GM06990 (cell line): ENCODE measurements at places on chromosomes 4 and X.
A peak's percentile ranks its signal among the peaks of the same experiment; 100 is the strongest.

GRCh38 chrX:119757979-119758730, at the start of gene SOWAHD:
Gene SOWAHD, plus strand, starts transcription at chrX:119758588. Its CDS starts 80 bp downstream, at chrX:119758668.
- peak; percentile 56 for DNase-seq

- no peak for DNase-seq
These were observed 973.0 kb upstream of the SLIT2 start for GRCh38 chr4:19278665-19279064.

DNA sequence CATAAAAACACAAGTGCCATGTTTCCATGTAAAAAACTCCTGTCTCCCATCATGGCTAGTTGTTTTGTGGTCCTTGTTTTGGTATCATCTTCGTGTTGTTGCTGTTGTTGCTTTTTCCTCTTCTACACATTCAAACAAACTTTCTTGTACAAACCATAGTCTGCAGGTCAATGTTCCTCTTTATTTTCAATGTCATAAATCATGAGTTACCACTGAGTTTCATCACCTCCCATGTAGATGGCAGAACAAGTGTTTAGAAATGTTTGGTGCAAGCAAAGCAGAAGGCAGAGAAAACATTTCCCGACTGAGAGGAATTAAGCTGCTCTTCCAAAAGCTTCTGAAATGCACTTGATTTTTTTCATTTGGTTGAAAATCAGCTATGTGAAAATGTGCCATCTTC, 166.0 kb downstream of the ANTXR2 start:
- no peak for DNase-seq

GRCh38 chrX:15336023-15336413, 695 bp upstream of the PIGA start:
- no peak for DNase-seq

- DNase-seq: no peak
These were observed 217.8 kb upstream of the HCCS start for GRCh38 chrX:10893366-10893765.

DNA sequence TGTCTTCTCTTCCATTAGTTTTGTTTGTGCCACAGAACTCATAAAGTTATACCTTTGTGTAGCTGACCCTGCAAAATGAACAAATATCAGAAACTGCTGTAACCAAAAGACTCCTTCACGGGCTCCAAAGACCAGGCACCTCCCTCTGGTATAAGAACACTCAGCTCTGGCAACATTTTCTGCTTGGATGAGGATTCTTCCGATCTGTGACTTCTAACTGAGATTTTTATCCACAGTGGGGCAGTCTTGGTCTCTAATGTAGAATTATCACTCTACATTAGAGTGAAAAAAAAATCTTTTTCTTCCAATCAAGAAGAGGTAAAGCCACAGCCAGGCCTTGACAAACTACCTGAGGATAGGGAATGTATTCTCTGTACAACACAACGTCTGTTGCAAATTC, 38.5 kb upstream of the PRSS48 start:
- DNase-seq: no peak

GRCh38 chr4:184215709-184216328, 1.9 kb downstream of the ENPP6 start:
- DNase-seq: no peak

DNA sequence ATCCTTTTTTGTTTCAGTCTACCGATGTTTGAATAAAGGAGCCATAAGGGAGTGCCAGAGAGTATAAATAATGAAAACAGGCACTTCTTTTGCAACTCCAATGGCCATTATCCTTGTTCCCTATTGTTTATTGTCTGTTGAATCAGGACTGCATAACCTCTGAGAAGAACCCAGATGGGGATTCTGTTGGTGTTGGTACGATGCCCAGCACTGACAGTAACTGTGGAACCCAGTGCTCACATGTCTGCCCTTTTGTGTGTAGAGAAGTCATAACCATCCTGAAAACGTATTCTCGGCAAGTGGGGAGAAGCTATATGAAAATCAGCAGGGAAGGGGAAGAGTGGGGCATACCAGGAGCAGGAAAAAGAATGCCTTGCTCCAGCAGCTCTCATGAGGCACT, 195.1 kb upstream of the EDNRA start:
- no peak for DNase-seq

GRCh38 chr4:25908491-25908901, 5.5 kb upstream of the SMIM20 start:
- DNase-seq: no peak

GRCh38 chrX:129759576-129760061, 20.1 kb upstream of the SASH3 start:
- no peak for DNase-seq

- DNase-seq: no peak
These were observed 20.3 kb downstream of the P2RY8 start for GRCh38 chrX:1516596-1517104.

DNA sequence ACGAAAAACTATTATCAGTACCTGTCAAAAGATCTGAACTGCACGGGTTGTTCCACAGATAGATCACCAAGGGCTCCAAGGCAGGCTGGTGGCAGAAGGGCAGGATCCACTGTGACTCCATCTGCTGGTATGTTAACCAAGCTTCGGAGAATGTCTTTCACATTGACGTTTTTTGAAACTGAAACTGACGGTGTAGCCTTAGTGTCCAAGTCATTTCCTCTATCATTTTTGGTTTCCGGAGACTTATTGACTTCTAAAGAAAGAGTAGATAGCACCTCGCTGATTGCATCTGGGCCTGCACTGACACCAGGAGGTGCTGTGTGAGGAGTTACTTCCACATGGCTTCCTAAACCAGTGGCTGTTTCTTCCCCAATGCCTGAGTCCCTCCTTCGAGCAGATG, 186.9 kb downstream of the LRBA start:
- peak; percentile 74 for DNase-seq

GRCh38 chr4:110058677-110059076, 139.7 kb downstream of the ELOVL6 start:
- no peak for DNase-seq

GRCh38 chr4:152063621-152064240, 302.9 kb upstream of the GATB start:
- no peak for DNase-seq

- DNase-seq: no peak
These were observed 18.6 kb upstream of the ARSJ start for GRCh38 chr4:113998079-113998478.

DNA sequence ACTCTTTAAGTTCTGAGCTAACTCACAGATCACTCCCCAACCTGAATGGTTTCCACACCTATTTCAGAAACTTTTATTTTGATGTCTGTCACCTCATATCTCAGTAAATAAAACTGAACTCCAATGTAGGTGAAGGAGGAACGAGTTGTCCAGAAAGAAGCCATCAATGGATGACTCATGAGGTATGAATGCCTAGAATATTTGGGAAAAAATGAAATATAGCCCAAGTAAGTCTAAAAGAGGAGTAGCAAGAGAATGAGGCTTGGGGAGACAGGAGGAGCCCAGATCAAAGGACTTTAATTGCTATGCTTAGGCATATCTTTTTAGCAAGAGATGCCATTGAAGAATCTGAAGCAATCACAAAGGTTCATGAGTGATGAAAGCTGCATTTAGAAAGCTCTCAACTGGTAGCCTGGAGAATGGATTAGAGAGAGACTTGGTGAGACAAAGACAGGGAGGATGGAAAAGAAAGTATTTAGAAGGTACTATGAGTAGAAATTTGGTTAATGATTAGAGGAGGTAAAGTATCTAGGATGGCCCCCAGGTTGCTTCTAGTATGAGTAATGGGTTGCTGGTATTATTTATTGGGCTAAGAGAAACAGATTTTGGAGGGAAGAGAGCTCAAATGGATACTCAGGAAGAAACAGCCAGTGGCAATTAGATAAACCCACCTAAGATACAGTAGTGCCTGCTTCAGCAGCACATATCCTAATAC, 39.4 kb downstream of the NOCT start:
- no peak for DNase-seq

- DNase-seq: no peak
These were observed 930.7 kb upstream of the PCDH10 start for GRCh38 chr4:132218406-132218805.

DNA sequence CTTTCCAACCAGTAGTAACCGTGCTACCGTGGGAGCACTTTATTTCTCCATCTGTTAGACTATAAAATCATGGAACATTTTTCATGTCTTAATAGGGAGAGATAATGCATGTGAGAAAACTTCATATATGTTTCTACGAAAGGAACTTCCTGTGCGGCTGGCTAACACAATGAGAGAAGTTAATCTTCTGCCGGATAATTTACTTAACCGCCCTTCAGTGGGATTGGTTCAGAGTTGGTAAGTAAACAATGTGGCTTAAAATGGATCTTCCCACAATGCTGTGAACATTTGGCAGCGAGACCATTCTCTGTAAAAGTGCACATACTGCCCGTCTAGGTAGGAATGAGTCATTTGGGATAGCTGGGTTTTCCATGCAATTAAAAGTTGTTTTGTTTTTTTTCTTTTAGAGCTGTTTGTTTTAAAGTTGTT, 29.6 kb downstream of the PDK3 start:
- DNase-seq: no peak

DNA sequence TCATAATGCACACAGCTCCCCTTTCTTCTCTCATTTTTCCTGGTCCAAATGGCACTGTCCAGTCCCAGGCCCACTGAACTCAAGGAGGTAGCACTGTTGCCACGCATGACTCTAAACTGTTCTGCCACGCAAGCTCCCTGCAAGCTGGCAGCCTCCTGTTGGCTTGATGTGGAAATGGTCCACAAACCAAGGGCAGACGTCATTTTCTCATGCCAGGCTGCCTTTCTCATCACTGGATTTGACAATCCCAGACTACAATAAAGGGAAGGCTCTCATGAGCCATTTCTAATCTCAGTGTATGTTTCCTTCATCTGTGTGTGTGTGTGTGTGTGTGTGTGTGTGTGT, 22.4 kb downstream of the OTOP1 start:
- DNase-seq: no peak

GRCh38 chr4:122508083-122508482, 51.6 kb upstream of the IL2 start:
- no peak for DNase-seq

- no peak for DNase-seq
These were observed 732 bp upstream of the ADRA2C start for GRCh38 chr4:3765271-3766035.

GRCh38 chrX:12269484-12269883, 131.2 kb downstream of the FRMPD4 start:
- no peak for DNase-seq

DNA sequence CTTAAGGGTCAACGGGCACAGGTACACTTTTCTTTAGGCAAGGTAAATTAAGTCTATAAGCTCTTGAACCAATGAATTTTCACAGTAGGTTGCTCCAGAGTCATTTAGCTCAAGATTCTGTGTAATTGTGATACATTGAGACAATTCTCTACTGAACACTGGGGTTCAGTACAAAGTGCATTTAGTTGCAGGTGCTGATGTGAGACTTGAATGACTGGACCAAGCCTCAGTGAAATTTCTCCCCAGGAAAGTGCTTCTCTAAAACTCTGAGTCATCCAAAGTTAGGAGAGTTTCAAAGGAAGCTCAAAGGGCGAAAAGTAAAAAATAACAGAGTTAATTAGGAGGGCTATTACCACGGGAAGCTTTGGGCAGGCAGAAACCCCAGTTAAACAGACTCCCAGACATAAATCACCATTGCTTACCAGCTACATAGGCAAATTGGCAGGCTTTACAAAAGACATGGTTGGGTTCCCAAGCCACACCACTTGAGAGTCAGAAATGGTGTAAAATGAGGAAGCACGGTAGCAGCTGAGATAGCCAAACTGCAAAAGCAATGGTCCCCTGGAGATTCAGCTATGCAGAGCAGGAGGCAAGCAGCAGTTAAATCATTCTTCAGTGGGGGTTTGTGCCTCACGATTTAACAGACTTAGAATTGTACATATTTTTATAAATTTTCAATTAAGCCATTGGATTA, 202.6 kb downstream of the PCDH19 start:
- DNase-seq: peak; percentile 8

DNA sequence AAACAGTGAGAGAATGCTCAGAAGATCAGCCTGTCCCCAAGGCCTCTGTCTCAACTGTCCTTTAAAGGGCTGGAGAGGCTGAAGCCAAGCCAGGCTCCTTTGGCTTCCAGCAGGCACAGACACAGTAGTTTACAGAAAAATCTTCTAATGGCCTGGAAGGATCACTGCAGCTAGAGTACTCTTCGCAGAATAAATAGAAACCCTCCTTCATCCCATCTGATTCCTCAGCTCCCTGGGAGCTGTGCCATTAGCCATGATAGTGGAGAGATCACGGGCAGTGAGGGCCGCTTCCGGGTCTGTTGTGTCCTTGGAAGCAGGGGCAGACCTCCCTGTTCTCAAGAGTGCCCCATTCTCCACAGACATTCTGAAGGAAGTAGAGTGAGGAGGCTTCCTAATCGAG, 63.1 kb downstream of the CCNI start:
- DNase-seq: no peak

GRCh38 chr4:41077628-41078027, 136.7 kb downstream of the APBB2 start:
- DNase-seq: no peak

DNA sequence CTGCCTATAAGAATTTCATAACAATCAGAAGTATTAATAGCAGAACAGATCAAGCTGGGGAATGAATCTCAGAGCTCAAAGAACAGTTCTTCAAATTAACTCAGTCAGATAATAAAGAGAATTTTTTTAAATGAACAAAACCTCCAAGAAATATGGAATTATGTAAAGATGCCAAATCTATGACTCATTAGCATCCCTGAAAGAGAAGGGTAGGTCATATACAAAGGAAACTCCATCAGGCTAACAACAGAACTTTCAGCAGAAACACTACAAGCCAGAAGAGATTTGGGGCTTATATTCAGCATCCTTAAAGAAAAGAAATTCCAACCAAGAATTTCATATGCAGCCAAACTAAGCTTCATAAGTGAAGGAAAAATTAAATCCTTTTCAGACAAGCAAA, 28.6 kb downstream of the CBR4 start:
- no peak for DNase-seq

DNA sequence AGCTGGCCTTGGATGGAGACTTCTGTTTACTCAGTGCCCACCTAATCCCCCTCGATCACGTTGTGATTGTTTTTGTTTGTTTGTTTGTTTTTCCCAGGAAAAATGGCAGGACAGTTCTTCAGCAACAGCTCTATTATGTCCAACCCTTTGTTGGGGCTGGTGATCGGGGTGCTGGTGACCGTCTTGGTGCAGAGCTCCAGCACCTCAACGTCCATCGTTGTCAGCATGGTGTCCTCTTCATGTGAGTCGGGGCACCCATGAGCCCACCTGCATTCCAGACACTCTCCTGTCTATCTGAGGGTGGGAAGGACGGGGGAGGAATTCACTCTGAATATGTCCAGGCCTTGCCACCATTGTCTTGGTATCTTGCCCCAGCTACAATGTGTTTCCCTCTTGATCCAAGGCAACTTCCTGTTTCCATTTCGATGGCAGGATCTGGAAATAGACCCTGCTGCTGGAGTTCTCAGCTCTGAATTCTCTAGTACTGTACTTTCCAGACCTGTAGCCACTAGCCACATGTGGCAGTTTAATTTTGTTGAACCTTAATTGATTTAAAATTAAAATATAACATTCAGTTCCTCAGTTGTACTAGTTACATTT, 10.5 kb downstream of the SLC34A2 start:
- DNase-seq: no peak

- DNase-seq: no peak
These were observed 116.4 kb upstream of the NKX1-1 start for GRCh38 chr4:1522606-1523005.
